NCI-H510A treated with DMSO at 0.1 percent for 48 hours (cell line): ENCODE measurements at places on chromosomes 6 and 20.

DNA sequence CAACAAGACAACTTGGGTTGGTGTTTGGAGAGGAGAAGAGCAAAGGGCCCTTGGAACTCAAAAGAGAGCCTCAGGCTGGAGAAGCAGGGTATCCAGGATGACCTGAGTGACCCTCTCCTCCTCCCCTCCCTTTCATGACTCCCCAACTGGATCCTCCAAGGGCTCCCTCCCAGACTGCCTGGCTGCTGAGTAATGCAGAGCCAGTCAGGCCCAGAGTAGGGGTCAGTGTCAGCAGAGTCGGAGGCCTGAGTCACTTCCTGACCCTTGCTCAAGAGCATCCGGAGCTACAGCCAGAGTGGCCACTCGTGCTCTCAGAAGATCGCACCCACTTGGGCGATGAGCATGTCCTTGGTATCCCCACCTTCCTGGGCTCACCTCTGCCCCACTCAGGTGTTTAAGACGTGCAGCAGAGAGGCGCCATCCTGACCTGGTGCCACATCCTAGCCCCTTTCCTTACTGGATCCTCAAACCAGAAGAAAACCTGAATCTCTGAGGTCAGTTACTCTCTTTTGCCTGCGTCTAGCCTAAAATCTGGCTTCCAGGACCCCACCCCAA is 2.8 kb upstream of the MAPK13 start:
- no peak for DNase-seq

DNA sequence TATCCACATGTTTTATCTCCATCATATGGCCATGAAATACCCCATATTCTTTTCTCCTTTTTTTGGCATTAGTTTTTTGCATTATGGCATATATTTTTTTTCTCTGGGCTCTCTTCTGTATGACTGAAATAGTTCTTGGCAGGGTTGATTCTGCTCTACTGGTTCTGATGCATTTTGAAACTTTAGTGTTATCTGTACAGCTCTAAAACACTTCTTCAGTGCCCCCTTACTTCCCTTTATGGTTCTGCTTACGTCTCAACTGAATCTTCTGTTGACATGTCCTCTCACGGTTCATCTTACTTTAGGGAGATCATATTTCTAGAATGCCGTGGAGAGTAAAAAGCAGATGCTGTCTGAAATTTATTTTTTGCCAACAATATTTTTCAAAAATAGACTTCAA is 23.2 kb upstream of the TXNDC5 start:
- DNase-seq, result no peak

DNA sequence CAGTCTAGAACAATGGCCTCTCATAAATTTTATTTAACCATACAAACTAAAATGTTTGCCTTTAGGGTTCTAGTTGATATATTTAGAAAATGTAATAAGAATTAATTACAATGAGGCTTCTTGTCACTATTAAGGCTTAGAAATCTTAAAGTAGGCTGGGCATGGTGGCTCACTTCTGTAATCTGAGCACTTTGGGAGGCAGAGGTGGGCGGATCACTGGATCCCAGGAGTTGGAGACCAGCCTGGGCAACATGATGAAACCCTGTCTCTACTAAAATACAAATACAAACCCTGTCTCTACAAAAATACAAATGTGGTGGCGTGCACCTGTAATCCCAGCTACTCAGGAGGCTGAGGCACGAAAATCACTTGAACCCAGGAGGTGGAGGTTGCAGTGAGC is 99.0 kb upstream of the ADGRF1 start:
- DNase-seq, result no peak

GRCh38 chr20:49859807-49860206 is 47.2 kb downstream of the SLC9A8 start:
- no peak for DNase-seq

DNA sequence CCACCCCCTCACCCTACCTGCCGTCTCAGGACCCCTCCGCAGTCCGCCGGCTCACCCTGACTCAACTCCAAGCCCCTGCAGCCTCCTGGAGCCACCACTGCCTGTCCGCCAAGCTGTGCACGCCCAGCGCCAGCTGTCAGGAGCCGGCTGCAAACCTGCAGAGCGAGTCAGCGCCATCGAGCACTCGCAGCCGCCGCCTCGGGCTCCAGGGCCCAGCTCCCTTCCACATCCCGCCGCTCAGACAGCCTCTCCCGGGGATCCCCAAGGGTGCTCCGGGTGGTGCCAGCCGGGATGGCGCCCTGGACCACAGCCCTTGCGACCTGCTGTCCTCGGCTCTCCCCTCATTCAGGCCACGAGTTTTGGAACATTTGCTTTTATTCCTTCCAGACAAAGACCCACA is 4.3 kb downstream of the TNNC2 start:
- DNase-seq, result peak; percentile 47

DNA sequence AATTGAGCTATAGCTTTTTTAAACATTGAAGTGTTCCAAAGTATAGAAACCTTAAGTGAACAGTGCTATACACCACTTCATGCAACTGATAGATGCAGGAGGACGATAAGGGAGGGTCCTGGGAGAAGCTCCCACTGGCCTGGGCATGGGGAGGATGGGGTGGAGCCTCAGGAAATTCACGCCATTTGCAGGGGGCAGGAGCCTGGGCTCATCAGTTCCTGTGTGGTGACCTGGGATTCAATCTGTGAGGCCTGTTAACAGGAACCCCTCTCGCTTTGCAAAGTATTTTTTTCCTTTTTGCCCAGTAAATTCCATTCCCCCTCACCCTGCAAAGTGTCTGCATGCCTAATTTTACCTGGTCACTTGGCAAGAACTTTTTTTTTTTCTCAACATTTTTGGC is 11.0 kb upstream of the ASCC3 start:
- DNase-seq, result no peak
